ENCODE measurements at places on chromosomes 11 and 22. TPM values are rescaled to one million over a fixed set of nuclear protein-coding genes. Genes with fewer than 3 reads are reported as not detected.

The C22orf42 gene
- not detected for total RNA-seq

The EFCAB6 gene
- total RNA-seq: 0.46 TPM

The C22orf31 gene
- total RNA-seq: not detected

The CRYBB2 gene
- total RNA-seq: not detected

The SCGB1D2 gene
- total RNA-seq: not detected

The CHADL gene
- not detected for total RNA-seq

The IGSF22 gene
- total RNA-seq: 0.17 TPM

The TREH gene
- not detected for total RNA-seq

The XBP1 gene
- total RNA-seq: 67.3 TPM

The MS4A12 gene
- total RNA-seq: not detected

The LIN7C gene
- total RNA-seq: 23.5 TPM

The ZNF280B gene
- 2.5 TPM for total RNA-seq

Measured in activated B cell treated with CpG ODN at 0.5 μM for 24 hours (primary cell).